Small intestine (tissue), 16 donors: ENCODE measurements at places on chromosomes 12 and 14. TPM values are rescaled to one million over a fixed set of nuclear protein-coding genes. Genes with fewer than 3 reads are reported as not detected.

LGR5 gene
- 6.4 TPM for polyA plus RNA-seq

HPD gene
- polyA plus RNA-seq: 0.13 TPM

SYNDIG1L gene
- polyA plus RNA-seq: 3.0 TPM

GPR68 gene
- polyA plus RNA-seq: not detected

LUM gene
- 104 TPM for polyA plus RNA-seq

LRP1-AS gene
- 0.15 TPM for polyA plus RNA-seq

BATF gene
- 0.74 TPM for polyA plus RNA-seq

GLIPR1L1 gene
- polyA plus RNA-seq: not detected
